ENCODE measurements at places on chromosomes 2 and 18.

DNA sequence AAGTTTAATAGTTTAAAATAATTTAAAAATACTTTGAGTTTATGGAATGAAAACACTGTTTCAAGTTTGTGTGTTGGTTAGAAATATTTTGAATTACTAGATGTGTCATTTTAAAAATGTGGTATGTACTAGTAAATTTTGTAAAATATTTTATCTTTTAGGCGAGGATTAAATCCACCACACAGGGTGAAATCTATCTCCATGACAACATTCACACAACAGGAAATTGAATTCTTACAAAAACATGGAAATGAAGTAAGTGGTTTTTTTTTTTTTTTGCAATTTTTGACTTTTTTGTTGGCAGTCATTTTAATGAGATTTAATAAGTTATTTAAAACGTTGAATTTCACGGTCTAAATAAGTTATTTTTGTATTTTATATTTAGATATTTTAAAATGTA, 19.4 kb downstream of the AGFG1 start:
- DNase-seq, result no peak

GRCh38 chr2:239329972-239330572, 70.7 kb downstream of the HDAC4 start:
- no peak for DNase-seq

- peak; percentile 71 for DNase-seq
Measured at GRCh38 chr2:9422321-9423099, 818 bp downstream of the ITGB1BP1 start.

DNA sequence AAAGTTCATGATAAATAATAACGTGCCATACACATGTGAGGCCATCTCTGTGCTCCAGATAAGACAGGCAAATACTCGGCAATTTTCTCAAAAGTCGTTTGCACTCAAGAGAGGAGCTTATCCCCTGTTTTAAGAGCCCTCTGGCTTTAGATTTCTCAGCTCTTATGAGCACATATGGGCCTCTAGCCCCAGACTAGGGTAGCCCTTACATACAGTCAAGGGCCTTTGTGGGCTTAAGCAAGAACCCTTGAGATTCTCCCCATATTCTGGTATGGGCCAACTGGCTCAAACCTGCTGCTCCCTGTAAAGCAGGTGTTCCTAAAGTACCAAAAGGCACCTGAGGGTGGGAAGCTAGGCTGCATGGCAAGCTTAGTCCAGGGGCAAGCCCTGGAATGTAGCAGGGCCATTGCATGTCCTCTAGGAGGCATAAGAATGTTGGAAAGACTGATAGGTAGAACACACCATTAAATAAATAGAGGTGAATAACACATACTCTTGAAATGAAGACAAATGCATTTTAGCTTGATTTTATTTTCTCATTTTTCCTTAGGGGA, 66.1 kb downstream of the FASTKD2 start:
- DNase-seq, result no peak

DNA sequence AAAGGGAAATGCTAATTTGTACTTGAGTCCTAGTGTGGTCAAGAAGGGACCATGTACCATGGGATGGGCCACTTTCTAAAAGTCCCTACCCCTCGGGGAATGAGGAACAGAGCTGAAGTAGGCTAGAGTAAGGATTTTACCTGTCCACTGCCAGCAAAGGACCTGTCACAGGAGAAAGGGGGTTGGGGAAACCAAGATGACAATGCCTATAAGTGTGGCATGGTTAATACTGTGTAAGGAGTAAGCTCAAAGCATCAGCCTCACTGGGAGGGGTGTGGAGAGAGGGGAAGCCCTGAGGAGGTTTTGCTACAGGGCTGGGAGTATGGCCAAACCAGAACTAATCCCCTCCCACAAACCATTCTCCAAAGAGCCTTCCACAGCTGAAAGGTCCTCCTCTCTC, 15.8 kb downstream of the GKN2 start:
- DNase-seq, result no peak

GRCh38 chr2:45299361-45299760, 290.1 kb upstream of the SIX2 start:
- DNase-seq, result no peak

GRCh38 chr2:20110383-20110782, 59.0 kb upstream of the LAPTM4A start:
- no peak for DNase-seq

DNA sequence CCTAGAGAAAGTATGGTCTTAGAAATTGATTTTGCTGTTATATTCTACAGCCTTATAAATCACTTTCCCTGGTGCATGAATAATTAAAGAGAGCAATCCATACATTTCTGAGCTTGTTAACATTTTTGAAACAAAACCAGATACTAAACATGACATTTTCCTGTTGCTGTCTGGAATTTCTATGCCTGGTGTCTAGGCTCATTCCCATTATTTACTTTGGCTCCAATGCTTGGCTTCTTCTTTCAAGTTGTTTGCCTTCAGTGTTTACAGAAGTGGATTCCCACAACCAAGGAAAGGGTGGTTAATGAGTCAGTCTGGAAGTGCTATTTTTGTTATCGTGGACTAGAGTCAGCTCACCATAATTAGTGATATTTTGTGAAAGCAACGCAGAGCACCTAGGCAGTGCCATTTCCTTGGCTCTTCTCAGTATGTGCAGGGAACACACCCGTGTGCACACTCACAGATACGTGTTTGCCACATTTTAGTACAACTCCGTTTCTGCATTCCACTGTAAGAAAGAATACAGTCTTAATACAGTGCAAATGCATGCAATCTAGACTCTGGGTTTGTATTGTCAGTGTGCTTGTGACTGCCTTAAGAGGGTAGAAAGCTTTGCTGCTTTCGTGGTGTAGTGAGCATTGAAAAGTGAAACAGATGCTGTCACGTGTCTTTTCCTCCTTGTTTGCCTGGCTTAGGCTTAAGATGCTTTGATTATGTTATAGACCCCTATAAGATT, 185.0 kb upstream of the RASGRP3 start:
- peak; percentile 39 for DNase-seq

GRCh38 chr2:111909079-111909478, 10.7 kb downstream of the MERTK start:
- DNase-seq, result no peak

DNA sequence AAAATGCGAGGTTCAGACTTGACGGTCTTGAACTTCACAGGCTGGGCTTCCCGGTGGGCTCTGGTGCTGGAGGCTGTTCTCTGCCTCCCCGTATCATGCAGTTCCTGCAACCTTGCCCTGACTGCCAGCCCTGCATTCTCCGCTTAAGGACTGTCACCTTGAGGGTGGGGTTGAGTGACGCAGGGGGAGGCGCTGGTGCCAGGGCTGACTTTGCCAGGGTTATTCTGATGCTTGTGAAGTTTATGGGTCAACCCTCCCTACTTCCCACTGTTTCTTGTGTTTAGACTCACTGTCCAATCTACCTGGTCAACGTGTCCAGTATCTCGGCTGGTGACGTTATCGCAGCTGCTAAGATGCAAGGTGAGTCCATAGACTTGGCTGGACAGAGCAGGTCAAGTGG, 37.5 kb upstream of the MAPRE3 start:
- DNase-seq, result no peak

GRCh38 chr2:238692562-238692961, 155.3 kb upstream of the TWIST2 start:
- no peak for DNase-seq

DNA sequence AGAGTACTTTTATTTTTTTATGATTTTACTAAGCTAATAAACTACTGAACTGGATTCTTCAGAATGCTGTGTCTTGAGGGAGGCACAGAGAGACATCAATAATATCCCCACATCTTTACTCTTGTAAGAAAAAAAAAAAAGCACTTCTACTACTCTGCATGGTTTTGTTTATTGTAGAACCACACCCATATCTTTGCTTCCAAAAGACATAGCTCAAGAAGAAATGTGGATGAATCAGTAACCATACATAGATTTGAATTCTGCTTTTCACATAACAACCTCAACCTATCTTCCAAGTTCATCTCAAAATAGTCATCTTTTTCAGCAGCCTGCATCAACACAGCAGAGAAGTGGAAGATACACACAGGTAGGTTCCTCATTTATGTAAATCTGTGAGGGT, 12.2 kb upstream of the COL5A2 start:
- DNase-seq, result no peak

GRCh38 chr18:5456577-5457461, 87.0 kb downstream of the EPB41L3 start:
- DNase-seq, result peak; percentile 81

- DNase-seq, result no peak
Measured at GRCh38 chr18:32287873-32288272, 98.0 kb downstream of the MEP1B start.

DNA sequence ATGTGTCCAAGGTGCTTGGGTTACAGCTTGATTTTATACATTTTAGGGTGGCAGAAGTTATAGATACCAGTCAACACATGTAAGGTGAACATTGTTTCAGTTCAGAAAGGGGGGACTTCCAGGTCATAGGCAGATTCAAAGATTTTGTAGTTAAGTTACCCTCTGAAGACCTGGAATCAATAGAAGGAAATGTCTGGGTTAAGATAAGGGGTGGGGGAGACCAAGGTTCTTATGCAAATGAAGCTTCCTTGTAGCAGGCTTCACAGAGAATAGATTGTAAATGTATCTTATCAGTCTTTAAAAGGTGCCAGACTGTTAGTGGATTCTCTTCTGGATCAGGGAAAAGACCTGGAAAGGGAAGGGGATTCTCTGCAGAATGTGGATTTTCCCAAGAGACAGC, 42.4 kb downstream of the BMPR2 start:
- DNase-seq, result no peak

- DNase-seq, result no peak
Measured at GRCh38 chr2:160205505-160205904, 5.4 kb upstream of the ITGB6 start.

- DNase-seq, result no peak
Measured at GRCh38 chr2:8998418-8999101, 4.9 kb downstream of the MBOAT2 start.

DNA sequence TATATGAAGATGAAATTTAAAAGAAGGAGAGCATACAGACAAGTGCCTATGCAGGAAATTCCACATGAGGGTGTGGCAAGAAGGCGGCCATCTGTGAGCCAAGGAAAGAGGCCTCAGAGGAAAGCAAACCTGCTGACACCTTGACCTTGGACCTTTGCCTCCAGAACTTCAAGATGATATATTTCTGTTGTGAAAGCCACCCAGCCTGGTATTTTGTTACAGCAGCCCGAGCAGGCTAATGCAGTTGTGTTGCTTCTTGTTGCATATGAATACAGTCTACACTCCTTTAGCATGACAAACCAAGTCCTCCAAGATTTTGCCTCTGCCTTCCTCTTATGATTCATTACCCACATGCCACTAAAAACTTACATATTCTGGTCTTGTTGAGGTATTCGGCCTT, 374.8 kb upstream of the TRIB2 start:
- DNase-seq, result no peak

DNA sequence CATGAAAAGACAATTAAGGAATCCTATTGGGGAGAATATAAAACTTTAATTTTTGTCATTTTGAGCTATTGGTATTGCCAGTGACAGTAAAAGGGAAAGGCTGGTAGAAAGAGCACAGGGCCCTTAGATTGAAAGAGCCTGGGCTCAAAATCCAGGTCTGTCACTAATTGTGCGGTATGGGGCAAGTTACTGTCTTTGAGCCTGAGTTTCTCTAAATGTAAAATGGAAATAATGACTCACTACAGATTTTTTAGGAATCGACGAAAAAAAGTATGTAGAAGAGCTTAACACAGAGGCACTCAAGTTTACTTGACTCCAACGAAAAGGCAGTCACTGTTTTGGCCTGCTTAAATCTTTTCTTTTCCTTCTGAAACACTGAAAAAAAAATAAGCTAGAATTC, 7.0 kb downstream of the NDUFV2 start:
- DNase-seq, result no peak

DNA sequence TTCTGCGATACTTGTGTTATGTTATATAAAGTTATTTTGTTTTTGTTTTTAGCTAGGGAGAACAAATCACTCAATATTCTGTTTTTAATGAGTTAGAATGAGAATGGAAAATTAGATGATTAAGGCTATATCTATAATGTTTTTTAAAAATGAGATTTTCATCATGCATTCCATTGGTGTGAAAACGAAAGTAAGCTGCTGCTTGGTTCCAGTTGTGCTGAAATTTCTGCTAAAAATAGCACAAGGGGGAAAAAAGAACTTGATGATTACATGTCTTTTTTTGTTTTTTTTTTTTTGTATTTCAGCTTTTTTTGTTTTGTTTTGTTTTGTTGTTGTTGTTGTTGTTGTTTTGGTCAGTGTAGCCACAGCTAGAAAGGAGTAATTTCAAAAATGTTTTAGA, 242.6 kb upstream of the KCNJ3 start:
- no peak for DNase-seq

DNA sequence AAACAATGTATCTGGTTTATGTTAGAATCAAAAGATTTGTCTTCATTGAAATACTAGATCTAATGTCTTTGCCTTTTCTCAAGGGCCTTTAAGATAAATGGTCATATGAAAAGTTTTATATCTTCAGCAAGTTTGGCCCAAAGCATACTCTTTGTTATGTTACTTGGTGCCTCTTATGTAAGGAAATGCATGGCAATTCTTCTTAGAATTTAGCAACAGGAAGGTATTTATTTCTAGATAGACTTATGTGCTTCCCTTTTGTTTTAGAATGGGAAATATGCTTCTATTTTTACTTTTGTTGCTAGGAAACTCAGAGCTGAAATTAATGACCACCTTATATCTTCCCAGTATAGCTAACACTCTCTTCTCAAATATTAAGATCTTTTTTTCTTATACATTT, 117.4 kb upstream of the DLX2 start:
- no peak for DNase-seq

GRCh38 chr2:85963068-85963467, 74.3 kb upstream of the ST3GAL5 start:
- no peak for DNase-seq

- DNase-seq, result no peak
Measured at GRCh38 chr2:169069341-169069740, at the start of gene DHRS9. Gene DHRS9 (plus strand): TSS chr2:169069563. CDS start chr2:169081582, 12,019 bp downstream.

GRCh38 chr2:18834341-18834740, 245.0 kb upstream of the NT5C1B start:
- peak; percentile 9 for DNase-seq

DNA sequence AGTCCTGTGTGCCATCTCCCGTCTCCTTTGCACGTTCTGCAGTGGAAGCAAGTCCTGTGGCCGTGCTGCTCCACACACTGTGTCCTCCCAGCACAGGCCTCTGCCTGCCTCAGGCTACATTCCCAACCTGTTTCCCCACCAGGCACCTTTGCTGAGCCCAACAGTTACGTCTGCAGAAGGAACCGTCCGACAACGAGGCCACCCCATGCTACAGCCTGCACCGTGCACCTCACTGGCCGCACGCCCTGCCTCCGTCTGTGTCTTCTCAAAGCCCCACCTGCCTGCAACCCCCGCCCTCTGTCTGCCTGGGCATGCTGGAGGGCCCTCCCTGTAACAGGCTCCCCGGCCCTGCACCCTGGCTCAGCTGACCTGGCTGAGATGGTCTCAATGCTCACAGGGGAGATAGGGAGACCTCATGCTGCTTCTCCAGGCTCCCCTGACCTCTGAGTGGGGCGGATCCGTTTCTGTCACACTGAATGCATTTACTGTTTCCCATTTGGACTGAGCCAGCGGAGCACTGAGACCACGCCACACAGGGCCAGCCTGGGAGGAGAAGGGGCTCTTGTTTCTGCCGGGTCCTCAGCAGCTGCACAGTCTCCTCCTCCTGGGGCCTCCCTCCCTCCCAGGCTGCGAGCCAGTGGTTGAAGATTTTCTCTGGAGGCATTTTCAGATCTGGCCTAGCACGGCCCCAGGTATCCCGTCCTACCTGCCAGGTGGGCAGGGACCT, 109.1 kb upstream of the OTOS start:
- DNase-seq, result peak; percentile 80

All from pons (tissue), 1 donor.